NCI-H1694 (cell line): ENCODE measurements at places on chromosomes 1 and 21.

DNA sequence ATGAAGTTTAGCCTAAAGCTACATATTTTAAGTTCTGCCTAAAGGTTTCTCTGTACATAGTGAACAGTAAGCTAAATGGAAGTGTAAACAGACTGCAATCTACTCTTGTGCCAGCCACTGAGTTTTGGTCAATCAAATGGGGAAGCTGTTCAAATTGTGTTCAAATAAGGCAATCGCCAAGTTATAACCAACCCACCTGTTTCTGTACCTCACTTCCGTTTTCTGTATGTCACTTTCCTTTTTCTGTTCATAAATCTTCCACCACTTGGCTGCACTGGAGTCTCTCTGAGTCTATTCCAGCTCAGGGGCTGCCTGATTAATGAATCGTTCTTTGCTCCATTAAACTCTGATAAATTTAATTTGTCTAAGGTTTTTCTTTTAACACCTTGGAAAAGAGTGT lies 10.8 kb upstream of the THEM4 start:
- no peak for DNase-seq

- DNase-seq: no peak
Measured at GRCh38 chr1:155971910-155972809, 6.2 kb downstream of the ARHGEF2 start.

DNA sequence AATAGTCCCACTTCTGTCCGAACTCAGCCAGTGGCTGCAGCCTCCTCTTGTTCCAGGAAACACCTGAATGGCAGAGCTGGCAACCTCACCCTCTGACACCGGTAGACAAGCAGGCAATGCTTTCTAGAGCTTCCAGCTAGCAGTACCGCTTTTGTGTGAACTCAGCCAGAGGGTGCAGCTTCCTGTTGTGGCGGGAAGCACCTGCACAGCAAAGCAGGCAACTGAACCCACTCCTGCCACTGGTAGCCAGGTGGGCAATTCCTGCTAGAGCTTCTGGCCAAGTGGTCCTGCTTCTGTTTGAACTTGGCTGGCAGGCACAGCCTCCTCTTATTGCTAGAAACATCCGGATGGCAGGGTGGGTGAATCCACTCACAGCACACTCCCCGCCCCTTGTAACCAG lies 40.1 kb upstream of the TMPRSS15 start:
- no peak for DNase-seq

DNA sequence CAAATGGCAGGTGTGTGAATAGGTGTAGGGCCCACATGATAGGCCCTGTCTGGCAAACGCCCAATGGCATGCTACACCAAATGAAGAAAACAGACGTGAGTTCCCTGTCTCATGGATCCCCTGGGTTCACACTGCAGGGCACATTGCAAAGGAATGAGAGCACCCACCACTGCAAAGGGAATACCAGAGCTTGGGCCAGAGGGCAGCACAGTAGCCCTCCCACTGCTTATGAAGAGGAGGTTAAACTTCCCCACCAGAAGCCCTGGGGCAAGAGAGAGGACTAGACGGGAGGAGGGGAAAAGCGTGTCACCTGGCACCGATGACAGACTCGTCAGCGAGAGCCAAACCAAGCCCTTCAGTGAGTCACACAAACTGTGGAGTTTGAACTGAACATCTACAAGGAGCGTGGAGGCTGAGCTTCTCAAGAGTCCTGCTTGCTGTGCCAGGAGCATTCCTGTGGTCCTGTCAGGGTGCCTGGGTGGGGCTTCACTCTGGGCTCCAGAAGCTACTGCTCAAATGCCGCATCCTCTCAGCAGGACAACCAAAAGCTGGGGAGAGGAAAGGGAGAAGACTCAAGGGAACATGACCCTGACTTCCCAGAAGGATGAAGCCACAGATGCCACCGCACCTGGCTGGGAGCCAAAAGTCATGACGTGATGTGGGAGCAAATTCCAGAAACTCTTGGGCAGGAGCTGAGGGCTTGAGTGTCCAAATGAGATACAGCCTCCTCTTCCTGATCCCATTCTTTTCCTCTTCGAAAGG lies 61.1 kb downstream of the TOMM20 start:
- DNase-seq: peak; percentile 24

GRCh38 chr1:203524152-203524551 lies 30.2 kb downstream of the OPTC start:
- no peak for DNase-seq

- no peak for DNase-seq
Measured at GRCh38 chr1:77134359-77134758, 84.9 kb downstream of the PIGK start.

- DNase-seq: no peak
Measured at GRCh38 chr21:43585924-43586413, 73.3 kb downstream of the HSF2BP start.

GRCh38 chr1:9229549-9229948 lies 5.0 kb upstream of the H6PD start:
- no peak for DNase-seq

- DNase-seq: no peak
Measured at GRCh38 chr1:224632381-224632871, 16.3 kb downstream of the CNIH3 start.

DNA sequence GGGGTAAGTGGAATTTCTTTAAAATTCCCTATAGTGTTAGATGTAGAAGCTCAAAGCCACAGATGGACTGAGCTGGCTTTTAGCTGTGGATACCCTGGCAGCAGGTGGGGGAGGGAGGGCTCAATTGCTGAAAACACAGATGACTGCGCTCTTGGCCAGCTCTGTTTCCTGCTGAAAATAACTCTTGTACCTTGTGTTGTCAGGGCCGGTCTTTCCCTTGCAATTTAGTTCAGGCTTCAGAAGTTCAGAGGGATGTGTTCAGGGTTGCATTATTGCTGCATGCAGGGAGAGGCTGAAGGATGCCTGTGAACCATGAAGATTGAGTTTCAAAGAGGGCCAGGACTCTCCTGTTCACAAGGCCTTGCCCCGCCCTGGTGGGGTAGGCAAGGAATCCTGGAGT lies 58.1 kb upstream of the GCLM start:
- DNase-seq: peak; percentile 71

GRCh38 chr1:28519946-28520725 lies 14.3 kb downstream of the RCC1 start:
- DNase-seq: no peak

DNA sequence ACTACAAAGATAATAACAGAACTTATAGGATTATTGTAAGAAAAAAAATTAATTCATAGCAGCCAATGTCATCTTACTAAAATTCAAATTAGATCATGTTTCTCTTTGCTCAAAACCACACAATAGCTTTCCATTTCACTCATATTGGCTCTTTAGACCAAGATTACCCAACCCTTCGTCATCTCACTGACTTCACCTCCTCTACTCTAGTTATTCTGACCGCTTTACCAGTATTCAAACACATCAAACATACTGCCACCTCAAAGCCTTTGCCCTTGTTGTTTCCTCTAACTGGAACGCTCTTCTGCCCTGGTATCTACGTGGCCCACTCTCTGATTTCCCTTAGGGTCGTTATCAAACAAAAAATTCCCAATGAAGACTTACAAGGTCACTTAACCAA lies 1.7 kb downstream of the ANGPTL3 start:
- DNase-seq: no peak

DNA sequence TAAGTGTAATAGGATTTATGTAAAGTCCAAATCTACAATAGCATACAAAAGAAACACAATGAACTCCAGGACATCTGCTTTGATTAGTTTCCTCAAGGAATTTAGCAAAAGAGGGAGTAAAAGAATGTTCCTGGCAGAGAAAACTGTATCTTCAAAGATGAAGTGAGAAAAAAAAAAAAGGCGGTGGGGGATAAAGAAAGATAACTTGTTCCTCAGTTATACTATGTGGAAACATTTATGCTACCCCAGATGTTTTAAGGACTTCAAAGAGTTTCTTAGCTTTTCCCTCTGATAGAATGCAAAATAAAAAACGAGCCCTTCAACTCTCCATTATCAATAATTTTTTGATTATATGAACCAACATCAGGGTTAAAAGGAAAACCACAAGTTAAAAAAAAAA lies 908.9 kb upstream of the ADGRL2 start:
- no peak for DNase-seq

DNA sequence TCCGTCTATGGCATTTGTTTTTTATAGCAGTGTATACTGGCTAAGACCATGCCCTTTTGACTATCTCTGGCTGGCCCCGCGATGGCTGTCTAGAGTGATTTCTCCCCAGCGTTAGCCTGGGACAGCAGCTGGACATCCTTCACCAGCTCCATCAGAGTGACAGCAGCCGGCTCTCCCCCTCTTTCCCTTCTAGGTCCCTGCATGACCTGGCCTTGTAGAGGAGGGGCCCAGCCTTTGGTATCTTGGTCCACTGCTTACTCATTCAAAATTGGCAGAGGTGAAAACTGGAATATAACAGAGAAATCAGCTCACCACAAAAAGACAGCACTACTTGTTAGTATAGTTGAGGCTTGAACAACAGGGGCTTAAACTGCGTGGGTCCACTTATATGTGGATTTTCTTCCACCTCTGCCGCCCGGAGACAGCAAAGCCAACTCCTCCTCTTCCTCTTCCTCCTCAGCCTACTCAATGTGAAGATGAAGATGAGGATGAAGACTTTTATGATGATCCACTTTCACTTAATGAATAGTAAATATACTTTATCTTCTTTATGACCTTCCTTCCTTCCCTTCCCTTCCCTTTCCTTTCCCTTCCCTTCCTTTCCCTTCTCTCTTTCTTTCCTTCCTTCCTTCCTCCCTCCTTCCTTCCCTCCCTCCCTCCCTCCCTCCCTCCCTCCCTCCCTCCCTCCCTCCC lies 29.4 kb upstream of the B3GALNT2 start:
- DNase-seq: no peak

GRCh38 chr21:15543473-15543872 lies 186.3 kb upstream of the USP25 start:
- no peak for DNase-seq

DNA sequence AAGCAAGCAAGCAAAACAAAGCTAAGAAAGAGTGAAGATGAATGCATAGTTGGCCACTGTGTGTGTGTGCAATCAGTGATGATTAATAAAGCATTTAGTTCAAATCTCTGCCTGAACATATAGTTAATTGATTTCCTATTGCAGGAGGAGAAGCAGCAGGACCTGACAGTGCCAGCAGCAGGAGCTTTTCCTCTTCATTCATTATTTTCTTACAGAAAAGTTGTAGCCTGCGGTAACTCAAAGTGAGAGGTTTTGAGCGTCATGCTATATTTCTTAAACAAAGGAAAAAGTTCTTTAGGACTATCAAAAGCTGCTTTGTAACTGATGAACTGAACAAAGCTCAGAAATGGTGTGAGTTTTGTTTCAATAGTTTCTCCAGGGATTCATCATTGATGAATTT lies 379.9 kb downstream of the PTBP2 start:
- no peak for DNase-seq

- no peak for DNase-seq
Measured at GRCh38 chr1:191788551-191788950, 369.7 kb upstream of the RGS18 start.

DNA sequence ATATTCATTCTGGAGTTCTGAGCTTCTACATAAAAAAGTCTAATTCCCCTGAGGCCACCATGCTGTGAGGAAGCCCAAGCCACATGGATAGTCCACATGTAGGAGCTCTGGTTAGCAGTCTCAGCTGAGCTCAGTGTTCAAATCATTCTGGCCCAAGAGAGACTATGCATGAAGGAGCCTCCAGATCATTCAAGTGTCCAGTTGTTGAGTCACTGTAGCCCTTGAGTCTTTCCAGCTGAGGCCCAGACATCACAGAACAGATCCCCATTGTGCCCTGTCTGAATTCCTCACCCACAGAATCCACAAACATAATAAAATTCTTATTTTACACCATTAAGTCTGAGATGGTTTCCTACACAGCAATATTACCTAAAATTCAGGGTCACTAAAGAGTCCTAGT lies 107.0 kb upstream of the NGF start:
- no peak for DNase-seq

DNA sequence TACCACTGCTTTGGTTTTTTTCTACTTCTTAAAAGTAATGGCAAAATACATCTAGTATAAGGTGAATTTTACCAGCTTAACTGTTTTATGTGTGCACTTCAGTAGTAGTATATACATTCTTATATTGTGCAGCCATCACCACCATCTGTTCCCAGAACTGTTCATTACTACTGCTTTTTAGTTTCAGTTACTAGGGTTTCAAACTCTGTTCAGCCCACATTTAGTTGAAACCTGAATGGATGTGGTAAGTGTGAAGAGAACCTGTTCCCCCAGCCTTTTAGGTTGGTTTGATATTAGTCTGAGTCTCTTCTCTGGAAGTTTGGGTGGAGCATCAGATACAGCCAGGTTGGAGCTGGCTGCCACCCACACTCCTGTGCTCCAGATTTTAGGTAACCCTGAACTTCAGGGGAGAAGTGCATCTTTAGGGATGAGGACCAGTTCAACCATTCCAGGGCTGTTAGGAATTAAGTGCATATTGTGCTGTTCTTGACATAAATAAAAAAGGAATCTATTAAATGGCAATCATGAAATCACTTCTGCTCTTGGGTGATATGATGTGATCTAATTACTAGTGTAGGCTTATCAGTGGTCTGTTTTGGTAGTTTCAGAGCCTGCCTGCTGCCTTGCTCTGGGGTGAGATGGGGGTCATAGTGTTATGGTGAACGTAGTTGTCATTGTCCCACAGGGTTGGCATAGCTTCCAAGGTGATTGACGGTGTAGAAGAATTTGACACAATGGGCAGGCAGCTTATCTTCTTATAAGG lies 32.1 kb downstream of the URB2 start:
- no peak for DNase-seq

DNA sequence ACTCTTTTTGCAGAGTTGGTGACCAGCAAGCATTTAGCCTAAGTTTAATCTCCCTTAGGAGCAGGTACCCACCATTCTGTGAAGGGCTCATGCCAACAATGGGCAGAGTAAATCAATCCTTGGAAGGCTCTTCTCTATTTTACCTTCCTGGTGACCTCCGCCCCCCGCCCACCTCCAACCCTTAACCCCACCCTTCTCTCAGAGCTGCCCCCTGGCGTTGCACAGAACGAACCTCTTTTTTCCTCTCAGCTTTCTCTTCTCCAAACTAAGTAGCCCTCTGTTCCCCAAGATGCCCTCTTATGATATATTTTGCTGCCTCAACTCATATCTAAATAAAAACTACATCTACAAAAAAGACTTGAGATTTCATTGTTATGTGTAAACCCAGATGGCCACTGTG lies 186.8 kb downstream of the SEC16B start:
- DNase-seq: no peak

- no peak for DNase-seq
Measured at GRCh38 chr1:212167098-212167497, 118.1 kb upstream of the PPP2R5A start.
